ENCODE measurements at places on chromosomes 3 and 15.
A peak's percentile ranks its signal among the peaks of the same experiment; 100 is the strongest.

DNA sequence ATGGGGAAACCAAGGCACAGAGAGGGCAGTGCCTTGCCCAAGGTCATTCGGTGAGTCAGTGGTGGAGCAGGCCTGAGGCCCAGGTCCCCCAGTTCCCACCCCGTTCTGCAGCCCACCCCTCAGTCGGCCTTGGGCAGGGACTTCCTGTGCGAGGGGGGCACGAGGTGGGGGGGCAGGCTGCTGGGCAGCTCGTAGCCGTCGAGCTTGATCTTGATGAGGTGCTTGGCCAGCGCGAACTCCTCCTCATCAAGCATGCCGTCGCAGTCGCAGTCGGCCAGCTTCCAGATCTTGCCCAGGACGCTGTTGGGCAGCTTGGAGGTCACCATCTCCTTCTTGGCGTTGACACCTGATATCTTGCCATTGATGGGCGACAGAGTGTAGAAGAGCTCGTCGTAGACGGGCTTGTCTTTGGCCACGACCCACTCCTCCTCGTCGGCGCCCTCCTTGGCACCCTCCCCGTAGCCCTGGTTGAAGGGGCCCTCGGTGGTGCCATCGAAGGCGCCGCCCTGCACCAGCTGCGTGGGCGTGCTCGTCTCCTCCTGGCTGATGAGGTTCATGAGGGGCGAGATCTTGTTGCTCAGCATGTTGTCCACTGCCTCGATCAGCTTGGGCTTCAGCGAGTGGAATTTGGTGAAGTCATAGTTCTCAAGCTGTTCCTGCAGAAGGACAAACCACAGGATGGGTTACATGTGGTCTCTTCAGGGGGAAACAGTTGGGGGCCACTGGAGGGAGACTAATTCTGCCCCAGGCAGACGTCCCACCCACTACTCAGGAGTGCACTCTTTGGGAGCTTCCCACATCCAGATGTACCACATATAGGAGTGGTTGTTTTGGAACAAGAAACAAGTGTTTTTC, 6.9 kb upstream of the SPTBN5 start:
- no peak for DNase-seq

GRCh38 chr3:76841747-76842146, 198.2 kb upstream of the ROBO2 start:
- DNase-seq: no peak

GRCh38 chr15:26391567-26392194, 381.2 kb downstream of the GABRB3 start:
- no peak for DNase-seq

DNA sequence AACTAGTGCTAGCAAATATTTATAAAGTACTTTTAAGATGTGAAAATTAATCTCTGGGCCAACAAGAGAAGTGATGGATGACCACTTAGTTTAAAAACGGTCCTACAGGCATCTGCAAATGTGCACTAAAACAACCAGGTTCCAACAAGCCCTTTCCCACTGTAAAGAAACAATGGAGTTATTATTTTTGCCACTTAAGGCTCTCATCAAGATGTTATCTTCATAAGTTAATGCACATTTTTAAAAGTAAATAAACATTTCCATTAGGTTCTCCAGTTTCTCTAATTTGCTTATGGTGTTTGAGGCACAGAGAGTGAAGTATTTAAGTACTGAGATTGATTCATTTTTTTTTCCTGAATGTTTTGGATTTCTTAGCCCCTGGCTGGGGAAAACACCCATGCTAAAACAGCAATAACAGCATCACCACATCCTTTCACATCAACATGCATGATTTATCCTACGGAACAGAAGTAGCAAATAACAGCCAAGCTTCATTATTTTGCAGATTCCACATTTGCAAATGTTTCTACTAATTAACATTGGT, 20.8 kb downstream of the ABI3BP start:
- no peak for DNase-seq

GRCh38 chr3:126100634-126101301, 16.8 kb upstream of the SLC41A3 start:
- DNase-seq: peak; percentile 65

DNA sequence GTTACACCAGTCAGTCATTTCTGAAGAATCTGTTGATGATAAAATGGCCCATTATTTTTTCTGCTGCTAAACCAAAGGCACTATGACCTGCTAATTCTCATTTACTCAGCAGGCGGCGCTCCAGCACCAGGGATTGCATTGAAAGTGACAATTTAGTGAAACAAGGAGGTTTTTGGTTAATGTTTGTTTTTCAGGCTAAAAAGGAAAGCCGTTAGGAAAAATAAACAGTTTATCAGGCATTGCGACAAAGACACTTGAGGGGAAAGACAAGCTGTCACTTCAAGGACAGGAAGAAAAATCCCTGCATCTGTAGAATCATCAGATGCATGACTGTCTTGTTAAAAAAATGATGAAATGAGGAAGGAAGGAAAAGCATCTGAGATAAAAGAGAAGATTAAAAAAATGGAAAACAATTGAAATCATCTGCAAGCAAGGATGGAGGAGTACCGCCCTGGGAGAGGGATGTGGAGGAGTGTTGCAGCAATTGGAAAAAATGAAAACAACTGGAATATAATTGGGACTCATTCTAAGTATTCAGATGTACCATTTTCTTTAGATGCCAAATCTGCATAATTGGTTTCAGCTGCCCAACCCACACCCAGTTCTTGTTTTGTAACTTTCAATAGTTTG, 54.0 kb downstream of the NR1D2 start:
- peak; percentile 68 for DNase-seq

GRCh38 chr15:64568765-64569164, 108.4 kb downstream of the ZNF609 start:
- no peak for DNase-seq

GRCh38 chr3:194340757-194341400, 10.2 kb downstream of the CPN2 start:
- no peak for DNase-seq

DNA sequence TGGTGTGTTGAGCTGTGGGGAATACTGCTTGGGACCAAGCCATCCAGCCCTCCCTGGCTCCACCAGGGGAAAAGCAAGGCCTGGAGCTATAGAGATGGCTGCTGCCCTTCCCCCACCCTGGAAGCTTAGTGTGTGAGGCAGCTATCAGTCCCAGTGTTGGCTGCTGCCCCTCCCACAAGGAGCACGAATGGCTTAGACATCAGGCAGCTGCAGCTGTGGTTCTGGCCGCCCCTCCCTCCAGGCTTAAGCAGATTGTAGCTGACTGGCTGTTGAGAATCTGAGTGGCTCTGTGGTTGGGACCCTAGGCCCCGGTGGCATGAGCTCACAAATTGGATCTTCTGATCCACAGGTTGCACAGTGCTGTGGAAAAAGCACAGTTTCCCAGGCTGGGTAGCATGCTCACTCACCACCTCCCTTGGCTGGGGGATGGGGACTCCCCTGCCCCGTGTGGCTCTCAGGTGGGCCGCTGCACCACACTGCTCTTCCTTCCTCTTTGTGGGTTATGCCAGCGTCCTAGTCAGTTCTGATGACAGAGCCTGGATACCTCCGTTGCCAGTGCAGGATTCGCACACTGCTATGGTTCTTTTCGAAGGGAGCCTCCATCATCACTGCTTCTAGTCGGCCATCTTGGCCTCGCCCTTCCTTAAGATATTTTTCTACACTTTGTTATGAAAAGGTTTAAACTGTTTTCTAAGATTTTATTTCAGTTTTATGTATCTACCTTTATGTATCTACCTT, 21.2 kb upstream of the SUCNR1 start:
- DNase-seq: no peak

- DNase-seq: peak; percentile 85
These were observed 93.9 kb upstream of the RASGRF1 start for GRCh38 chr15:79184465-79184892.

DNA sequence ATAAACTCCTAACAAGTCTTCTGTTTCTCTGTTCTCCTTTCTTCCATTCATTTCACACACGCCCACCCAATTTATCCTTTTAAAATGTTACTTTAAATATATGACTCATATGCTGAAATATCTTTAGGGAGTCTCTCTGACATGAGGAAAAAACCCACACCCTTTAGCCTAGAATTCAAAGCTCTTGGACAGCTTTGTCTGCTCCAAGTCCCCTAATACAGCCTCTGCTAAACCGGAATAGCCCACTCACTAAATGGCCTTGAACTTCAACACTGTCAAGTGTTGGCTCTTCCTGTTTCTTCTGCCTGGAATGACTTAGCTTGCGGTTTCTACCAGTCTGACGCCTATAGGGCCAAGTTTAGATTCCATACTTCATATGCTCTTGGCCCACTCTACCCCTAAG, 3.3 kb upstream of the CD96 start:
- no peak for DNase-seq

- peak; percentile 81 for DNase-seq
These were observed 153.6 kb downstream of the TNIK start for GRCh38 chr3:171306631-171307030.

DNA sequence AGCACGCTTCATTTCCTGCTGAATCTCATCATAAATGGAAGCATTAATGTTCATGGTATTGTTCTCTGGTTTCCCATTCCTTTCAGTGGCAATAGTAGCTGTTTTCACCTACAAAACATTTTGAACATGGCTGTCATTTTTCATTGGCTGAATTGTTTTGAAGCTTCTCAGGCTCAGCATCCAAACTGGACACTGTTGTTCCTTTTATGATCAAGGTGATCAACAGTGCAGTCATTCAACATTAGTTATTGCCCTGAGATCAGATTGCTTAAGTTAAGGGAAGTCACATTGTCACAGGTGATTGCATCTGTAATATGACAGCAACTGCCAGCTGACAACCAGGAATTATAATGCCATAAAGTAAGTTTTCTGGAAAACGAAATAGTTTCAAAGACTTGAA, 46.9 kb downstream of the SATB1 start:
- DNase-seq: no peak

GRCh38 chr3:138119423-138119766, 4.0 kb upstream of the DZIP1L start:
- DNase-seq: no peak

- no peak for DNase-seq
These were observed 144.6 kb downstream of the SHOX2 start for GRCh38 chr3:157961665-157962064.

- DNase-seq: no peak
These were observed 276.1 kb downstream of the NFKBIZ start for GRCh38 chr3:102125197-102125993.

- no peak for DNase-seq
These were observed 119.3 kb upstream of the SLC24A5 start for GRCh38 chr15:48001393-48002039.

- no peak for DNase-seq
These were observed 16.9 kb upstream of the CSPG4 start for GRCh38 chr15:75729326-75730069.

- DNase-seq: no peak
These were observed 152.6 kb downstream of the ZNF621 start for GRCh38 chr3:40677321-40677720.

DNA sequence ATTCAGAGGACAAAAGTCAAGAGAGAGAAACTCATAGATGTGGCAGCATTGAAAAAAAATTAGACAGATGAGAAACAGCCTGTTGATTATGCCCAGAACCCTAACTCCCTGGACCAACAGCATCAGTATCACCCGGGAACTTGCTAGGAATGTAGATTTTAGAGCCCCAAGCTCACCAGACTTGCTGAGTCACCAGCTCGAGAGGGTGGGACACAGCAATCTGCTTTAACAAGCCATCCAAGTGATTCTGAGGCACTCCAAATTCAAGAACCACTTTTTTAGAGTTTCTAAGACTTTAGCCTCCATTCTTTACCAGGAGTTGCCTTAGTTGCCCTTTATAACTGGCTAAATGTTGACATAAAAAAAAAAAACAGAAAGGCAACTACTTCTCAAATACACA, 70.9 kb downstream of the CGGBP1 start:
- DNase-seq: no peak

- DNase-seq: no peak
These were observed 1.1 kb upstream of the RBMS3 start for GRCh38 chr3:29279806-29280205.

DNA sequence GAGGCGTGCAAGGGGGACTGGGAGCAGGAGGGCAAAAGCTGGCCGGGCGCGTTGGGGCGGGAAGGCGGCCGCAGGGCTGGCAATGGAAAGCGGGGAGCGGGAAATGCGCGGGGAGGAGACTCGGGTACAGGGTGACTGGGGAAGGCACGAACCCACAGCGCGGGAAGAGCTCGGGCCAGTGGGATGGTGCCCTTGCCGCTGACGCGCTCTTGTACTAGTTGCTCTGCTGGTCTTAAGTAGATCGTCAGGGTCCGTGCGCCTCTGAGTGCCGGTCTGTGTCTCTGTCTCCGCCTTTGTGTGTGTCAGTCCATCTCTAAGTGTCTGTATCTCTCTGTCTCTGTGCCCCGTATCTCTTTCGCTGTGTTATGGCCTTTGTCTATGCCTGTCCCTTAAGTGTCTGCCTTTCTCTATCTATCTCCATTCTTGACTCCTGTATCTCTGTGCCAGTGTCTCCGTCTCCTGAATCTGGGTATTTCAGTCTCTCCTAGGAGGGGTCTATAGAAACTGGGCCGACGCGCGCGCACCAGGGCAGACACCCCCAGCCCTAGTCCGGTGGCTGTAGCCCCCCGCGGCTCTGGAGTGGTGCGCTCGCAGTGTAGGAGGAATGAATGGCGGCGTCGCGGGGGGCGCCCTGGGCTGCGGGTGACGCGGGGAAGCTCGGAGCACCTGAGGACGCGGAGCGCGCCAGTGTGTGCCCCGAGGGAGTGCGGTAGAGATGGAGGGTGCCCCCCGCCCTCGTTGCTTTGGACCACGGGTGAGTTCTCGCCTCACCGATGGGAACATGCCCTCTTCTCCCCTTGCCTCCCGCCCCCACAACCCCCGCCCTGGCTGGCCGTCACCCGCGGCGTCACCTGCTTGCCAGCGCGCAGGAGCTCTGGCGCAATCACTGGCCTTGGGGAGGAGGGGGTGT, 756 bp upstream of the CAMK2N2 start:
- DNase-seq: peak; percentile 67
